Uterus (tissue), 4 donors: ENCODE measurements at places on chromosomes 5 and 9. TPM values are rescaled to one million over a fixed set of nuclear protein-coding genes. Genes with fewer than 3 reads are reported as not detected.

DNA sequence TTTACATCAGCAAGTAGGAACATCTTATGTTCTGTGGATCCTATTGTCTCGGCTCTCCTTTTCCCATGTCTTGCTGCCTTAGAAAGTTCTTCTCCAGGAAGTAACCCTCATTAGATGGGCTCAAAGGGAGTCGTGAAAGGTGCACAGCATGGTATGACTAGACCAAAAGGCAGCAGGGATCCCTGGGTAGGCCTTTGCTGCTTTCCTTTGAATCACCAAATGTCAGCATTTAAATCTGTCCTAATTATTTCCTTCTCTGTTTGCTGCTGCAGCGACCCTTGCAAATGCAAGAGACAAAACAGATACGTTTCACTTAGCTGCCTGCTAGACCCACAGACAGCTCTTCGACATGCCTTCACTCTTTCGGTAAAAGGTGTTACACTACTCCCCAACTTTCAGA is 218.4 kb downstream of the ACTL7B start:
- DNase-seq: no peak

SPATA31D4 gene
- not detected for total RNA-seq

GPR21 gene
- total RNA-seq: 4.3 TPM

DNA sequence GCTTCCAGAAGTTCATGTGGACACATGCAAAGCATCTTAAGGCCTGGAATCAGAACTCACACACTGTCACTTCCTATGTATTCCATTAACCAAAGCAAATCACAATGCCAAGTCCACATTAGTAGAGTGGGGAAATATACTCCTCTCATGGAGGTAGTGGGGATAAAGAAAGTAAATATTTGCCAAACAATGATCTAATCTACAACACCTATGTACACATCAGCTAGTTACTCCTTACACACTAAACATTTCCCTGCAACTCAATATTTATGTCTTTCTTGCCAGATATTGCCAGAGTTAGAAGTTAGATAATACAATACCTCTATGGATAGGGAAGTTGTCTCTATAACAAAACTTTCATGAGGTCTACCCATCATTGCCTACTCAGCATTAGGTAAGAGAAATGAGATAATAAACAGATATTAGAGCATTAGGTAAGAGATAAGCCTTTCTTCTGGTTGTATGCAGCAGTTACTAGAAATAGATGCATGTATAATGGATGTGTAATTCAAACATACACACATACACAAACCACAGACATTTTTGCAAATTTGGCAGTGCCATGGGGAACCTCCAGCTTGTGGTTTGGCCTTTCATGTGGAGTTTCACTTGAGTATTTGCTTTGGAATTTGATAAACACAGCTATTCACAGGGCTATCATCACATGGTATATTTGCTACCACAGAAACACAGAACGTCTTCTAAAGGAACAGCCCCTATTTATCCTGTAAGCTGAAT is 196.5 kb downstream of the TLE1 start:
- DNase-seq: no peak

DNA sequence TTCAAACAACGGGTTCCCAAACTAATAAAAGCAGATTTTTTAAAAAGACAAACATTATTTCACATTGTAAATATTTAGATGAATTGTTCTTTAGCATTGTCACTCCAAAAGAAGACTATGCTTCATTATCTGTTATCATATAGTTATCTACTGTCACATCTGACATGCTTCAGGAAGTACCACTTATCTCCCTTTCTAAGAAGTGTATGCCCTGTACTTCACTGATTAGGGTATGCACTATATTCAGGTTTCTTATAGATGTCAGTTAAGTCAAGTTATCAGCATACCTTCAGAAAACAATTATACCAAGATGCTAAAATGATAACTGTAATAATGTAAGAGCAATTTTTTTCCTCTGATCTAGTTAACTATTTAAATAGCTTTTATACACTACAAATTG is 40.4 kb downstream of the LMBRD2 start:
- DNase-seq: no peak

GRCh38 chr5:136141561-136141960 is 8.9 kb downstream of the SMAD5 start:
- no peak for DNase-seq

GRCh38 chr5:135648116-135648515 is 69.3 kb upstream of the CXCL14 start:
- no peak for DNase-seq

GRCh38 chr9:72809586-72809985 is 143.3 kb downstream of the ALDH1A1 start:
- no peak for DNase-seq

SLC34A1 gene
- not detected for total RNA-seq

MEIKIN gene
- total RNA-seq: not detected

DNA sequence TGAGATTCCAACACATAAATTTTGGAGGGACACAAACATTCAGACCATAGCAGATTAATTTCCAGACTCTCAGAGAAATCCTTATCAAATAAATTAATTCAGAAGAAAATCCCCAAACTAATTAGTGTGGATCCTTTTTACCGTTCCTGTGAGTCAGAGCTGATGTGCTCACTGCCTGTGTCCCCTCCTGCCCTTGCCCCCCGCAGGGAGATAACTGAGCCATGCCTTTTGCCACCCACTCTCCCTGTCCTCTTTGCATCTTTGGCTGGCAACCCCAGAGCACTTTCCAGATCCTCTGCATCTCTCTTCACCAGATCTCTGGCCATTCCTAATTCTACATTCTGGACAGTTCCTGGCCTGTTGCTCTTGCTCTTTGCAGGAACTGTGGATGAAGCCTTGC is 135.4 kb upstream of the MAP1B start:
- DNase-seq: no peak

DNA sequence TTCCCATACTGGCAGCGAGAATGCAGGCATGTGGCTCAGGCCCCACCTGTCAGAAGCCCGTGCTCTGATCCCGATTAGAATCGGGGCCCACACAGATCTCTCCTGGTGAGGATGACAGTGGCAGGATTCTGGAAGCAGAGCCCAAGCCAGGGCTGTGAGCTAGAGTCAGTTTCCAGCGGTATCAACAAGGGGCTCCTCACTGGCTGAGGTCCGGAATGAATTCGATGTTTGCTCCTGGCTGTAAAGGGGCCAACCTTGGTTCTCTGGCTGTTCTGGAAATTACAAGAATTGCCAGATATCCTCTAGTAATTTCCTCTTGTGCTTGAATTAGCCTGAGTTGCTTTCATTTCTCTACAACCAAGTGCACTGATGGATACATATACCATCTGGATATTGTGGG is 129.1 kb upstream of the SPRY4 start:
- DNase-seq: no peak

DNA sequence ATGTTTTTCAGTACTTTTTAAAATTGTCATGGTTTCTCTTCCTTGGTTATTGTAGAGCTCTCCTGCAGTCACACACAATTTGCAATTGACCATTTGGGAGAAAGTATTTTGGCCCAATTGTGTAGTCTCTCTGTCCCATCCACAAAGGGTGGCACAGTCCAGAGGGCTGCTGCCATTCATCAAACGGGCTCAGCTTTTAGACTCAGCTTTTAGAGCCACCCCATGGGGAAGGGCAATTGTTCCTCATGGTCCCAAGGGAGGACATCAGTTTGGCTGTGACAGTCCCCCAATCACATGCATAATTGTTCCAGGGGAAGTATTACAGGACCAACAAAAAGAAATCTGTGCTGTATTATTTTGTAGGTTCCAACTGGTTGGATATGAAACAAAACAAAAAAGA is 207.6 kb downstream of the ZNF462 start:
- no peak for DNase-seq

NKD2 gene
- total RNA-seq: 2.5 TPM

C9 gene
- not detected for total RNA-seq

DNA sequence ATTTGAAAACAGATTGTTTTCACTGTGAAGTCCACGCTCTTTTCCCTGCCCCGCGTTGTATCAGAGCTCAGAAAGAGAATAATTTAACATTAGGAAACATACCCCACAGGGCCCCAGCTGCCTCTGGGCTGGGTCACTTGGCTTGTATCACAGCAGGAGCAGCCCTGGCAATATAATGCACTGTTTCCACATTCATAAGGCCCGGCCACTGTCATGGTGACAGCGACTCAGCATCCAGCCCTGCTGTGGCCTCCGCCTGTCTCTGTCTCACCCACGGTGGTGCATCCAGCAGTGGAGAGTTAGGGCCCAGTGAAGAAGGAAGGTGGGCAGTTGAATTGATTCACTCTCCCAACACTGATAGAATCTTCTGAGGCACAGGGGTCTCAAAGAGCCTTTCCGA is 188.9 kb downstream of the NSG2 start:
- DNase-seq: no peak

DNA sequence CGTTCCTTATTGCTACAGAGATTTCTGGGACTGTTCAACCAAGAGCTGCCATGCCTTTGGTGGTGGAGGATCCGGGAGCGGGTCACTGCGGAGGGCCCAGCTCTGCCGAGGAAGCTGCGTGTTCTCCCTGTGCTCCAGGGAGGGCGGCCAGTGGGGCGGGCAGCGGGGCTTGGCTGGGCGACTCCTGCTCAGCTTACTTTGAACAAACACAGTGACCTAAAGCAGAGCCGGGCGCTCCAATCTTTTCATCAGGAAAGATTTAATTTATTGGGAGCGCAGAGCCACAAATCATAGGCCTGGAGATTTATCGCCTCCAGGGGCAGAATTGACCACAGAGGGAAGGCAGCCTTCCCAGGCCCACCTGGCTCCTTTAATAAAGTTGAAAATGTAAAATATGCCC is 27.7 kb downstream of the LHX3 start:
- no peak for DNase-seq

DNA sequence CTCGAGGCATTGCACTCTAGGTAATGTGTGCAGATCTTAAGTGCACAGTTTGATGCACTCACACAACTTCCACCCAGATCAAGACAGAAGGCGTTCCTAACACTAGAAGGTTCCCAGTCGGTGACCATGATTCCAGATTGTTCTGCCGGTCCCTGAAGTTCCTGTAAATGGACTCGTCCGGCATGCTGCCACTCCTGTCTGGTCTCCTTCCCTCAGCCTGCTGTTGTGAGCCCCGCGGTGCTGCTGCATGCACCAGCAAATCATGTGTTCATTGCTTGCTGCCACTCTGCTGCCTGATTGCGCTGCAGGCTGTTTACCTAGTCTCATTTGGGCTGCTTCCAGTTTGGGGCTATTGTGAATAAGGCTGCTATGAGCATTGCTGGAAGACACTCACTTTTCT is 11.5 kb downstream of the STKLD1 start:
- no peak for DNase-seq

DNA sequence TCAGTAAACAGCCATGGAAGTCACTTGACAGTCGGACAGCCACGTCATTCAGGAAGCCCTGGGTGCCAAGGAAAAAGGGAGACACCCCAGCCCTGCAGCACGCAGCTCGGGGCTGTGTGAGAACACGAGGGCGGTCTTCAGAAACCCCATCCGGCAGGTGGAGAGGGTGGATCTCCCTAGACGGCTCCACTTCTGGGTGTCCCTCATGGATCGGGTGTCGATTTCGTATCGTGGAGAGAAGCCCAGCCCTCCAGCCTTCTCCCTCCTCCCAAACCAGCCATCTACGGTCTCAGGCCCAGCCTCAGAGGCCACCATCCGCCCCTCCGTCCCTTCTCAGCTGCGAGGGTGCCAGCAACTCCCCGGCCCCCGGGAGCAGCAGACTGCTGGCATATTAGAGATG is 65.5 kb upstream of the BARHL1 start:
- no peak for DNase-seq

GRCh38 chr9:12494411-12494810 is 198.8 kb upstream of the TYRP1 start:
- no peak for DNase-seq

GRCh38 chr5:40321514-40321913 is 358.2 kb upstream of the PTGER4 start:
- no peak for DNase-seq

SLC6A19 gene
- not detected for total RNA-seq

DNA sequence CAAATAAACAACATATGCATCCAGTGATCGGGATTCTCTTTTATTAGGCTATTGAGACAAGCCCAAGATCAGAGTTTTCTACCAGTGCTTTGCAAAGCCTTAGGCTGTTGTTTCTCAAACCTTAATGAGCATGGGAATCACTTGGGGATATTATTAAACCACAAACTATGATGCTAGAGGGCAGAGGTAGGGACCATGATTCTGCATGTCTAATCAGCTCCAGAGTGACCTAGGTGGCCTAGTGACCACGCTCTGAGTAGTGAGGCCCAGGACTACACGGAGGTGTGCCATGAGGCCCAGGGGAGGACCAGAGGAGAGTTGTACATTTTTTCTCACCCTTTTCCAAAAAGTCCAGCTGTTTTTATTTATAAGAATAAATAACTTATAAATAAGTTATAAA is 298.5 kb upstream of the TLE4 start:
- DNase-seq: no peak

DNA sequence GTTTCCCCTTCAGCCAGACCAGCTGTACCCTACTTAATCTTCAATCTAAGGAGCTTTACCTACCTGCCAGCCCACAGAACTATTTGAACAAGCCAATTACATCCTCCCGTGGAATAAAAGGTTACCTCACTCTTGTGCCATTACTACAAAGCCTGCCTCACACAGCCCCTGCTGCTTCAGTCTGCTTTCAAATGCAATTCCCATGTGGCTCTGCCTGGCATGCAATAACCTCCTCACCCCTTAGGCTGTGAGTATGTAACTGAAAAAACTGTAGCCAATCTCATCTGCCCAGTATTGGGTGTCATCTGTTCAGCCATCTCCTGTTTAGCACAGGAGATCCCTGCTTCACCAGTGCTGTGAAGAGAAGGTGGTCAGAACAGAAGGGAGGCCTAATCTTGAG is 6.1 kb upstream of the GCNT1 start:
- DNase-seq: no peak

NIPSNAP3A gene
- total RNA-seq: 22.6 TPM

CKMT2 gene
- total RNA-seq: 11.7 TPM

CATSPER3 gene
- total RNA-seq: not detected

DNA sequence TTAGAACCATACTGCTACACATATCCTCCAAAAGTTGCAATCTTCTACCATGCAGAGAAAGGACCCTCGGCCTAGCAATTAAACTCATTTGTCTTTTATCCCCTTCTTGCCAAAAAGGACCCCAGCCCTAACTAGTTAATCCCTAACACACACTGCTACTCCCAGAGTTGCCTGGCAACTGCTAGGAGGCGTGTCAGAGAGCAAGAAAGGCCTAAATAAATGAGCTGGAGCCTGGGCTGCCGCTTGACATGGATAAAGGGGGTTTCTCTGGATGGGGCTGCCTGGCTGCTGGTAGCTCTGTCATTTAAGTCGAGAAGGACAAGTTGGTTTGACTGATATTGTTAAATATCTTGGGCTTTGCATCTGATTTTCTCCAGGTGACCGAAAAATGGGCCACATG is 194.8 kb downstream of the CRB2 start:
- no peak for DNase-seq

RIOK2 gene
- total RNA-seq: 7.7 TPM

CDKN2AIPNL gene
- not detected for total RNA-seq

GRCh38 chr5:59559323-59559722 is 334.2 kb downstream of the PDE4D start:
- DNase-seq: no peak

DNA sequence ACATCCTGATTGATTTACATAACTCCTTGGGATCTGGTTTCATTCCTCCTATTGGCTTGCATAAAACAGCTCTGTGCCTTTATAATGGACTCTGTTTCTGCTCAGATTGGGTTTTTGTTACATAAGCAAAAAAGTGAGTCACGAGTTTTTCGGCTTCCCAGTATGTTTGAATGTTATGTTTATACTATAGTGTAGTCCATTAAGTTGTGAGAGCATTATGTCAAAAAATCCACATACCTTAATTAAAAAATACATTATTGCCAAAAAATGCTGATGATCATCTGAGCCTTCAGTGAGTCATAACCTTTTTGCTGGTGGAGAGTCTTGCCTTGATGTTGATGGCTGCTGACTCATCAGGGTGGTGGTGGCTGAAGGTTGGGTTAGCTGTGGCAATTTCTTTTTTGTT is 144.6 kb downstream of the CCDC171 start:
- no peak for DNase-seq

- no peak for DNase-seq
These were observed 210.2 kb upstream of the GAS1 start for GRCh38 chr9:87157366-87158031.
